ENCODE measurements at places on chromosomes 6 and 20. TPM values are rescaled to one million over a fixed set of nuclear protein-coding genes. Genes with fewer than 3 reads are reported as not detected.

GRCh38 chr6:138986578-138986977, 1.5 kb downstream of the REPS1 start:
- DNase-seq: no peak
- H3K4me1 ChIP-seq: peaks cover 3% of the 10 kb centered on the region
- H3K27ac ChIP-seq: no peak overlapping the region
- no peak overlapping the region for H3K4me3 ChIP-seq
- no peaks in the 10 kb centered on the region for H3K36me3 ChIP-seq
- no peaks in the 10 kb centered on the region for H3K27me3 ChIP-seq

DNA sequence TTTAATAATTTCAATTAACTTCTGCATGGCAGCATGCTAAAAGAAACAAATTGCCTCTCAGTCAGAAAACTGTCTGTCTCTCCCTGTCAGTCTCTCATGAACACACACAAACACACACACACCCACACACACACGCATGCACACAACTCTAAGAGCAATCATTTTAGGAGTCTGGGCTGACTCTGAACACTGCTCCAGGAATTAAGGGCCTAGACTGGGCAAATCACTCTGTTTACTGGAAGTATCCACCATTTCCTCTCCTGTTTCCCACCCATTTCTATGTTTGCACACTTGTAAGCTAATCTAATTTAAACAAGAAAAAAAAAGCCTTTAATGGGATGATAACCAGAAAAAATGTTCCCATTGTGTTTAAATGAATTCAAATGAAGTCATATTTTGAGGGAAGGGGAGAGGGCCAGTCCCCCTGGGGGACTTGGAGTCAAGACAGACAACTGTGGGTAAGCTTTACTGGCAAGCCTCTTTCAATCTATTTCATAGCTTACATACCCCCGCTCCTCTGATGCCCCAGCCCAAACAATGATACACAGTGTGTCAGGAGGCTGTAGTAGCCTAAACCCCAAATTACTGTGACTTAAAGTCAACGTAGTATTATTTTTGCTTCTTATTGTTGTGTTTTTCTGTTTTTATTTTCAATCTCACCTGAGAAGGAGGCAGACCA, 447.8 kb upstream of the FLRT3 start:
- no peak for DNase-seq
- H3K36me3 ChIP-seq: no peaks in the 10 kb centered on the region
- no peak overlapping the region for H3K27ac ChIP-seq
- H3K27me3 ChIP-seq: no peaks in the 10 kb centered on the region
- H3K4me3 ChIP-seq: no peak overlapping the region
- H3K4me1 ChIP-seq: 0 out of 2 replicates have a peak, but pooled peaks cover 2% of the 10 kb centered on the region

DNA sequence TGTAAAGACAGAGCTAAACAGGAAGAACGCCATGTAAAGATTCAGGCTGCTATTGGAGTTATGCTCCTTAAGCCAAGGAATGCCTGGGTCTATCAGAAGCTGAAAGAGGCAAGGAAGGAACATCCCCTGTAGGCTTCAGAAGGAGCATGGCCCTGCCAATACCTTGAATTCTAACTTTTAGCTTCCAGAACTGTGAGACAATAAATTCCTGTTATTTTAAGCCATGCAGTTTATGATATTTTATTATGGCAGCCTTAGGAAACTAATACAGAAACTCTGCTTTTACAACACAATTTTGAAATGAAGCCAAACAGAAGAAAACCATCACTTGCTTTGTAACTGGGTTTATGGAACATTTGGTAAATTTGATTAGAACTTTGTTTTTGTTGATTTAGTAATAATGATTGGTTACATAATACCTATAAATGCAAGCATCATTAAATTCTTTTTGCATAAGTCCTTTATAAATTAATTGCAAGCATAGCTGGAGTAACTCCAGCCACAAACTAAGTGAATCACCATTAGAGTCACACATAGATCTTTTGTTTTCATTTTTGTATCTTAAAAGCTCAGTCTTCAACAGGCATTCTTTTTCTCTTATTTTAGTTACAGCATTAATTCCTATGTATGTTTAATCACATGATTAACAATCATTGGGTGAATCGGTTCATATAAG, 33.5 kb upstream of the TSPYL1 start:
- H3K4me1 ChIP-seq: no peaks in the 10 kb centered on the region
- no peaks in the 10 kb centered on the region for H3K27me3 ChIP-seq
- no peak for DNase-seq
- no peaks in the 10 kb centered on the region for H3K36me3 ChIP-seq

DNA sequence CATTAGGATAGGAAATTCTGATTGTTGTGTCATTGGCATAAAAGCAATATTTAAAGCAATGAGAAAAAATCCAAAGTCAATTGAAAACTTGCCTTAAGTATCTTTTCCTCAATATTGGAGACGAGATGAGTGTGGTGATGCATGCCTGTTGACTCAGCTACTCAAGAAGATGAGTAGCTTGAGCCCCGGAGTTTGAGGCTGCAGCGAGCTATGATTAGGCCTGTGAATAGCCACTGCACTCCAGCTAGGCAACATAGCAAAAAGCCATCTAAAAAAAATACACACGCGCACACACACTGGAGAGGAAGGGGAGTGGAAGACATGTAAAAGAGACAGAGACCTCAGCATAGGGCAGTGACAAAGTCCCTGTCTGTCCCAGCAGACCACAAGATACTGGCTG, 9.7 kb upstream of the MARCKS start:
- no peaks in the 10 kb centered on the region for H3K4me1 ChIP-seq
- no peak overlapping the region for H3K27ac ChIP-seq
- no peak overlapping the region for H3K4me3 ChIP-seq
- H3K27me3 ChIP-seq: 0 out of 2 replicates have a peak, but pooled peaks cover 4% of the 10 kb centered on the region

DNA sequence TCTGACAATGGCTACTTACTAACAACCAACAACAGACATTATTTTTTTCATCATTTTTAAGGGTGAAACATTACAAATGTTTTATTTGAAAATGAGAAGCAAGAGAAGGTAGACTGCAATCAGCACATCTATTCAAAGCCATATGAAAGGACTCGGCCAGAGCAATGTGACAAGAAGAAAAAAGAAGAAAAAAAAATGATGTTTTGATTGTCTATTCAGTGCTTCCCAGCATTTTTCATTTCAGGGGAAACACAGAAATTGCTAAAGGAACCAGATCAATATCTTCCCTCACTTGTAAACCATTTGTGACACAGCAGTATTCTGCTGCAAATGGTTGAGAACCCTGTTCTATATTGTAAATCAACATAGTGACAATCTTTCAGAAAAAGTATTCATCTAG, 270.7 kb downstream of the EYS start:
- no peaks in the 10 kb centered on the region for H3K27me3 ChIP-seq
- peaks cover 4% of the 10 kb centered on the region for H3K36me3 ChIP-seq
- H3K4me3 ChIP-seq: no peak overlapping the region
- no peak for DNase-seq

DNA sequence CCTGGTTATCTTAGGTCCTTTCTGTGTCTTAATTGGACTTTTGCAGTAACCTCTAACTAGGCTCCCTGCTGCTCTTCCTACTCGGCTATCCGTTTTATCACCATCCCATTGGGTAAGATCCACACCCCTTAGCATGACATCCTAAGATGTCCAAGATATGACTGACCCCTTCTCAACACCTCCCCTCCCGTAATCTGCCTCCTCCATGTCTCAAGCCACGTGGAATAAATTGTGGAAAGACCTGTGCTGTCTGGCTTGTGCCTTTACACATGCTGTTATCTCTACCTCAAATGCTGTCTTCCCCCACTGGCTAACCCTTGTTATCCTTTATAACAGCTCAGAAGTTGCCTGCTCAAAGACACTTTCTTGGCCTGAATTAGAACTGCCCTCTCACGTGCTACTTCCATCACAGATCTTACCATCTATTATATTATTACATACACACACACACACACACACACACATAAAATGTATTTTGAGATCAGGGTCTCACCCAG, 26.5 kb downstream of the EIF2S2 start:
- H3K27me3 ChIP-seq: no peaks in the 10 kb centered on the region
- H3K4me3 ChIP-seq: no peak overlapping the region
- no peak overlapping the region for H3K27ac ChIP-seq
- H3K4me1 ChIP-seq: no peaks in the 10 kb centered on the region
- no peak for DNase-seq

GRCh38 chr20:22944936-22945335, 90.2 kb upstream of the SSTR4 start:
- DNase-seq: no peak
- H3K36me3 ChIP-seq: no peaks in the 10 kb centered on the region
- H3K27me3 ChIP-seq: no peaks in the 10 kb centered on the region

GRCh38 chr6:13273931-13274706, 54.2 kb downstream of the TBC1D7 start:
- no peaks in the 10 kb centered on the region for H3K4me1 ChIP-seq
- no peaks in the 10 kb centered on the region for H3K36me3 ChIP-seq
- H3K27me3 ChIP-seq: no peaks in the 10 kb centered on the region
- no peak for DNase-seq
- no peak overlapping the region for H3K4me3 ChIP-seq
- H3K27ac ChIP-seq: no peak overlapping the region

- H3K27me3 ChIP-seq: no peaks in the 10 kb centered on the region
- no peaks in the 10 kb centered on the region for H3K4me1 ChIP-seq
- DNase-seq: no peak
- no peak overlapping the region for H3K4me3 ChIP-seq
Measured at GRCh38 chr6:31293343-31293742, 21.5 kb upstream of the HLA-C start.

GRCh38 chr6:90303039-90303438, 6.4 kb upstream of the BACH2 start:
- H3K36me3 ChIP-seq: no peaks in the 10 kb centered on the region
- H3K4me3 ChIP-seq: no peak overlapping the region
- no peak for DNase-seq
- H3K4me1 ChIP-seq: no peaks in the 10 kb centered on the region

- no peak overlapping the region for H3K4me3 ChIP-seq
- no peaks in the 10 kb centered on the region for H3K36me3 ChIP-seq
- H3K4me1 ChIP-seq: no peaks in the 10 kb centered on the region
Measured at GRCh38 chr6:101150226-101150625, 243.3 kb upstream of the GRIK2 start.

GRCh38 chr6:39684790-39685488, 40.3 kb downstream of the KIF6 start:
- DNase-seq: no peak
- H3K27me3 ChIP-seq: no peaks in the 10 kb centered on the region
- no peak overlapping the region for H3K4me3 ChIP-seq
- H3K4me1 ChIP-seq: no peaks in the 10 kb centered on the region
- no peak overlapping the region for H3K27ac ChIP-seq
- H3K36me3 ChIP-seq: no peaks in the 10 kb centered on the region

- no peaks in the 10 kb centered on the region for H3K4me1 ChIP-seq
- H3K4me3 ChIP-seq: no peak overlapping the region
- peak; percentile 56 for DNase-seq
- no peak overlapping the region for H3K27ac ChIP-seq
- H3K27me3 ChIP-seq: no peaks in the 10 kb centered on the region
Measured at GRCh38 chr20:30811885-30812671, 445.4 kb upstream of the DEFB115 start.

DNA sequence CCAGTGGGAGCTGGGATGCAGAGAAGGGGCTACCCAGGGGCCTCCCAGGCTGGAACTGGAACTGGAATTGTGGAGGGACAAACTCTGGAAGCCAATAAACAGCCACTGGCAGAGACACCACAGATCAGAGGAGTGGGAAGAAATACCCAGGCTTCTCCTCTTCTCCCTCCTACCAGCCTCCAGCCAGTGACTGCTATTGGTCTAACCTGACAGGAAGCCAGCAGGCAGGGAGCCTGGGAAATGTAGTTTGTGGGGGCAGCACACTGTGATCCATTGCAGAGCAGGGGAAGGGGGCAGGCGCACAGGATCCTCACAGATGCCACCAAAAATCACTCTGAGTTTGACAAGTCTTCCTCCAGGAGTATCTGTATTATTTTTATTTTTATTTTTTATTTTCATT, 12.1 kb upstream of the MLN start:
- H3K27ac ChIP-seq: no peak overlapping the region
- H3K27me3 ChIP-seq: no peaks in the 10 kb centered on the region
- no peaks in the 10 kb centered on the region for H3K36me3 ChIP-seq
- peak; percentile 84 for DNase-seq
- peaks cover 11% of the 10 kb centered on the region for H3K4me1 ChIP-seq

DNA sequence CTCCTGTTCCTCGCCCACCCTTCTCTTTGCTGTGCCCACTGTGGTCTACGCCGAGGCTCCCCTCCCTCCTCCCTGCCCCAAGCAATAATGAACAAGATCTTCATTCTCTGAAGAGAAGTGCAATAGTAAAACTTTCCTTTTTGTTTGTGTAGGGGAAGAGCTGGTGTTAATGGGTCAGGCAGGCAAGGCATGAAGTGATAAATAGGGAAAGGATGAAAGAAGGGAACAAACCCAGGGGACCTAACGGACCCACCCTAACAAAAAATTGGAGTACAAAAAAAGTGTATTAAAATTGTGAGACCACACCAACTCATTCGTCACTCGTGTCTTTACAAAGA, 66.9 kb downstream of the ZBTB2 start:
- no peaks in the 10 kb centered on the region for H3K27me3 ChIP-seq
- H3K27ac ChIP-seq: no peak overlapping the region
- no peaks in the 10 kb centered on the region for H3K4me1 ChIP-seq
- H3K36me3 ChIP-seq: peaks cover 3% of the 10 kb centered on the region

- no peaks in the 10 kb centered on the region for H3K36me3 ChIP-seq
- no peak overlapping the region for H3K4me3 ChIP-seq
- no peak overlapping the region for H3K27ac ChIP-seq
- H3K4me1 ChIP-seq: no peaks in the 10 kb centered on the region
Measured at GRCh38 chr6:20790032-20790791, 256.0 kb downstream of the CDKAL1 start.

DNA sequence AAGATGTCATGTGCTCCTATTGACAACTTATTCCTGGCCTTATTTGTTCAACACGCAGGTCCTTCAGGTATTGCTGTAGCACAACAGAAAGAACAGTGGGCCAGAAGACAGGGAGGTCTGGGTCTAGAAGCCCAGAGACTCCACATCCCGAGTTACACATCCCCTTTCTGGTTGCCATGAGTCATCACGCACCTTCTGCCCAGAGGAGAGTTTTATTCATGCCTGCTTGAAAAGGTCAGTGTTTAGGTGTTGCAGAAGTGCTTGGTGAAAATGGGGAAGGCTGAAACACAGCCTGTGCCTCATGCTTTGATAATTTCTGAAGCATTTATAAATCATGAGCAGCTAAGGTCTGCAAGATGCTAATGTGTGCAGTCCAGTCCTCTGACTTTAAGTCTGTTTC, 256.4 kb downstream of the GMPR start:
- peaks cover 4% of the 10 kb centered on the region for H3K4me1 ChIP-seq
- DNase-seq: no peak
- H3K27ac ChIP-seq: no peak overlapping the region
- no peak overlapping the region for H3K4me3 ChIP-seq
- 0 out of 3 replicates have a peak, but pooled peaks cover 1% of the 10 kb centered on the region for H3K36me3 ChIP-seq

DNA sequence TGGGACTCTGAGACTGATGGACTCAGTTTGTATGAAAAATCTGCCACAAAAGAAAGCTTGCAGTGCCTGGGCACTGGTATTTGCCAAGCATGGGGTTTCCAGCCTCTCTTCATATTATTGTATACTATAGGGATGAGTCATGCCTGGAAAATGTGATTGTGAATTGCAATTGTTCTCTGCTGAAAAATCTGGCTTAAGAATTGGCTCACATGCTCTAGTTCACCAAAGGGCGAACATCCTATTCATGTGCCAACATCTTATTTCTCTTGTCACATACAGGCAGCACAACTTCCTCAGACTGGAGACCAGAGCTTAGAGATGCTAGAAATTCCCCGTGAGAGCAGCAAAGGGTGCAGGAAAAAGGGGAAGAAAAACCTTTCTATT, 103.6 kb upstream of the KCNK16 start:
- H3K36me3 ChIP-seq: no peaks in the 10 kb centered on the region
- no peaks in the 10 kb centered on the region for H3K27me3 ChIP-seq
- no peak for DNase-seq
- no peak overlapping the region for H3K27ac ChIP-seq
- H3K4me3 ChIP-seq: no peak overlapping the region
- H3K4me1 ChIP-seq: peaks cover 3% of the 10 kb centered on the region

Gene C20orf144
- total RNA-seq: 0.26 TPM

Gene TCF15
- total RNA-seq: 2.0 TPM

Gene TMEM170B
- total RNA-seq: 2.9 TPM

Gene WFDC10B
- not detected for total RNA-seq

Gene XKR7
- 1.5 TPM for total RNA-seq

Measured in H9 (cell line).